ENCODE measurements at places on chromosomes 11 and 22. TPM values are rescaled to one million over a fixed set of nuclear protein-coding genes. Genes with fewer than 3 reads are reported as not detected.

The NTM gene
- total RNA-seq: 7.4 TPM

The RAC2 gene
- 9.7 TPM for total RNA-seq

The VSIG10L2 gene
- total RNA-seq: 0.14 TPM

The JAM3 gene
- 21.3 TPM for total RNA-seq

The ELFN2 gene
- 2.8 TPM for total RNA-seq

The OR8D4 gene
- total RNA-seq: 1.5 TPM

The MAP6 gene
- total RNA-seq: 21.5 TPM

The DEUP1 gene
- total RNA-seq: 3.2 TPM

The ELMOD1 gene
- total RNA-seq: 0.36 TPM

The OVOL1 gene
- total RNA-seq: 2.7 TPM

All from prostate gland (tissue), 2 donors.